Activated CD4-positive, alpha-beta T cell treated with anti-CD3 and anti-CD28 coated beads, Interleukin-2, amount 50 U/mL, for 16 hours (primary cell): ENCODE measurements at places on chromosomes 2 and 18.

DNA sequence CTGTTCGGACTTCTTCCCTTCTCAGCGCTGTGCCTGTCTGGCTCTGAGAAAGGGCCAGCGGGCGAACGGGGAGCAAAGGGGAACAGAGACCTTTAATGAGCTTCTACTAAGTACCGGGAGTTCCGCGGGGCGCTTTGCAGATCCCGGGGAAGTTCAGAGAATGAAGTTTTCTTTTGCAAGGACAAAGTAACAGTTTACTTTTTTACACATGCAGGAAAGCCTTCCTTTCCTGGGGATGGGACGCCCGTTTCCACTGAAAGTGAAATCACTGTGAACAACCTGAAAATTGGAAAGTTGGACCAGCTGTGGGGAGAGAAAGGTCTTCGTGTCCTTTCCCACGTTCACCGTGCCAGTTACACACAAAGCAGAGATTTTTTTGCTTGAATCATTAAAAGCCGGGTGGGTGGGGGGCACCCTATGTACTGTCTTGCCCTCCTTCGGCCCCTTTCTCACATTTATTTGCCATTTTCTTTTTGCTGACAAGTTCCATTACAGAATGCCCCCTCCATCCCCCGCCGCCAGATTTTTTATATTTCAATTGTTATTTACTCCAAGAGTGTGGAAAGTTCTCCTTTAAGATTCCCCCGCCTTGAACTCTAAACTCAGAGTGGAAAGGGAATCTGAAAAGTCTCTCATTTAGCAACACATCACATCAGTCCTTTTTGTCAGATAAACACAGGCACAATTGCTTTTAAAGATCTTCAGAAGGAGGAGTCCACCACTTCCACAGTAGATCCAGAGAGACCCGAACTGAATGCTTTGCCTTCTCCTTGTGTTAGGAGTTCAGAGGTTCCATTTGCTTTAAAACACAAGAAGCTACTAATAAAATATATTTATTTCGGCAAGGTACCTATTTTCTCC is 1.1 kb upstream of the FN1 start:
- DNase-seq: no peak

GRCh38 chr18:3791238-3791637 is 341.3 kb downstream of the TGIF1 start:
- no peak for DNase-seq

DNA sequence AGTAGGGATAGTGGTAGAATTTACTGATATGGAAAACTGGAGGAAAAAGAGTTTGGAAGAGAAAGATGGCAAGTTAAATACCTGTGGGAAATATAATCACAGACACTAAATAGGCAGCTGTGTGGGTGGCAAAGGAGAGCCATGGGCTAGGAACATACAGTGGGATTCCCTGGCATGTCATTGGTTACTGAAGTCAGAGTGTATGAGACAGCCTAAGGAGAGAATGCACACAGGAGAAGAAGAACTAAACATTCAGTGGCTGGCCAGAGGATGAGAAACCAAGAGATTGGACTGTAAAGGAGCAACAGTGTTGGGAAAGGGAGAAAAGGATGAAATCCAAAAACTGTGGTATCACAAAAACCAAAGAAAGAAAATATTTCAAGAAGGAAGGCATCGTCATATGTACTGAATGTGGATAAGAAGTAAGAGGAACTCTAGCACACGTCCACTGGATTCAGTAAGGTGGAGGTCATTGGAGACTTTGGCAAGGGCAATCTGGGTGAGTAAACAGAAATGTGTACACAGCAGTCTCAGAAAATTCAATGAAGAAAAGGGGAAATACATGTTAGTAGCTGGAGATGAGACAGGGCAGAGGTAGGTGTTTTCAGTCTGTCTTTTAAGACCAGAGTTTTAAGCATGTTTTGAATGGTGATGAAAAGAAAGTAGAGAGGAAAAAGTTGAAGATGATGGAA is 83.3 kb downstream of the SPIRE1 start:
- no peak for DNase-seq

DNA sequence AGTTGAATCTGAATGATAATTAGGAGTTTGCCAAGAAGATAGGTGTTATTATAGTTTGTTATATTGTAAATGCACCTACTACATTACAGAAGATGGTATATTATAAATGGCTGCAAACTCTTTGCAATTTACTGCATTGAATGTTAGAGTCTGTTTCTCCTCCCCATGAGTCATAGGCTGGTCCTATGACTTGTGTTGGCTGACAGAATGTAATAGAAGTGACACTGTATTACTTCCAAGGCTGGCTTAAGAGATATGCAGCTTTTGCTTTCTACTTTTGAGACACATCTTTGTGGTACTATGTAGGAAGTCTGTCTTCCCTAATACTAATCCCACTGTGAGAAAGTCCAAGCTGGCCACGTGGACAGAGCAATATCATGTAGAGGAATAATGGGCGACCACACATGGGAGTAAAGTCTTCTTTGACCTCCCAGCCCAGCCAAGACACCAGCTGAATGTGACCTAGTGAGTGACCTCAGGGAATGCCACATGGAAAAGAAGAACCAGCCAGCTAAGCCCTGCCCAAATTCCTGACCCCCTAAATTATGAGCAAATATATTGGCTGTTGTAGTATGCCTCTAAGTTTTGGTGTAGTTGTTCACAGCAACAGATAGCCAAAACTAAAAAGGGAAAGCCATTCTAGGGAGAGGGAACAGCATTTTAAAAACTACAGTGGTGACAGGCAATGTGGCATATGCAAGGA is 6.8 kb upstream of the DDX1 start:
- no peak for DNase-seq
